ENCODE measurements at places on chromosomes 13 and 19.

GRCh38 chr19:32828643-32829344 lies 40.8 kb downstream of the SLC7A9 start:
- no peak for DNase-seq

- no peak for DNase-seq
Measured at GRCh38 chr13:22936228-22936627, 244.6 kb upstream of the SGCG start.

GRCh38 chr13:30587739-30588138 lies 30.0 kb upstream of the USPL1 start:
- no peak for DNase-seq

DNA sequence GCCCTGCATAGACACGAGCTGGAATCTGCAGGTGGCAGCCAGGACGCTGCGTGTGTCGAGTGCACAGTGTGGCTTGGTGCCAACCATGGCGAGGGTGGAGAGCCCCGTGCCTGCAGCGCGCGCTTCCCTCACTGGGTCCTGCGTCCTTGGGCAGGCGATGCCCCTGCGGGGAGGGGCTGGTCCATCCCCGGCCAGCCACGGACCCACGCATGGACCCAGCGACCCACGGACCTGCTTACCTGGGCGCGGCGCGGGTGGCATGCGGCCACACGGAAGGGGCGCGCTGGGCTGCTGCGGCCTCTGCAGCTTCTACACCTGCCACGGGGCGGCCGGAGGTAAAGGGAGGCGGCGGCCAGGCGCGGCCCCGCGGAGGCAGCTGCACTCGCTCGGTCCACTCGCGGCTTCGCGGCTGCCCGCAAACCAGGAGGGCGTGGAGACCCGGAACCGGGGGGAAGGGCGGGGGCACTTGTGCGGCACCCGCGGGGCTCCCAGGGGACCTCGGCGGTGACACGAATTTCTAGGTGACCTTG lies 569 bp upstream of the MCF2L start:
- DNase-seq, result peak; percentile 40

DNA sequence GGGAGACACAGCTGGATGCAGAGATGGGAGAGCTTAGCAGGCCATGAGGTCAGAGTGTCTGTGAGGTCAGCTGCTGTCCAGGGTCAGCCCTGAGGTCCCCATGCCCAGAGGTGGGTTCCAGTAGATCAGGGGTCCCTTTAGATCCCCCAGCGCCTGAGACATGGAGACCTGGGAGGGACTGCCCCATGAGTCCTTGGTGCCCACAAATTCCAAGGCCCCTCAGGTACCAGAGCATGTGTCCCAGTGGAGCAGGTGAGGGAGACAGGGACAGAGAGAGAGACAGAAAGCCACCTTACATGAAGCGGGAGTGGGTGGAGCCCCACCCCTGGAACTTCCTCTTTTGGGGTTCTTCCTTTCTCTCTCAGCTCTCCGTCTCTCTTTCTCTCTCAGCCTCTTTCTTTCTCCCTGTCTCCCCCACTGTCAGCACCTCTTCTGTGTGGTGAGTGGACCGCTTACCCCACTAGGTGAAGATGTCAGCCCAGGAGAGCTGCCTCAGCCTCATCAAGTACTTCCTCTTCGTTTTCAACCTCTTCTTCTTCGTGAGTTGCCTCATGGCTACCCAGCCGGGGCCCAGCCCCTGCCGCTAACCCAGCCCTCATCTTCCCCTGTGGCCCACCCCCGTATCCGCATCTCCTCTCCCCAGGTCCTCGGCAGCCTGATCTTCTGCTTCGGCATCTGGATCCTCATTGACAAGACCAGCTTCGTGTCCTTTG lies at the start of gene CD37:
Gene CD37, plus strand, starts transcription at position 336 of the 713 bp plus-strand sequence. Its CDS starts 135 bp downstream, at position 471.
- peak; percentile 32 for DNase-seq

DNA sequence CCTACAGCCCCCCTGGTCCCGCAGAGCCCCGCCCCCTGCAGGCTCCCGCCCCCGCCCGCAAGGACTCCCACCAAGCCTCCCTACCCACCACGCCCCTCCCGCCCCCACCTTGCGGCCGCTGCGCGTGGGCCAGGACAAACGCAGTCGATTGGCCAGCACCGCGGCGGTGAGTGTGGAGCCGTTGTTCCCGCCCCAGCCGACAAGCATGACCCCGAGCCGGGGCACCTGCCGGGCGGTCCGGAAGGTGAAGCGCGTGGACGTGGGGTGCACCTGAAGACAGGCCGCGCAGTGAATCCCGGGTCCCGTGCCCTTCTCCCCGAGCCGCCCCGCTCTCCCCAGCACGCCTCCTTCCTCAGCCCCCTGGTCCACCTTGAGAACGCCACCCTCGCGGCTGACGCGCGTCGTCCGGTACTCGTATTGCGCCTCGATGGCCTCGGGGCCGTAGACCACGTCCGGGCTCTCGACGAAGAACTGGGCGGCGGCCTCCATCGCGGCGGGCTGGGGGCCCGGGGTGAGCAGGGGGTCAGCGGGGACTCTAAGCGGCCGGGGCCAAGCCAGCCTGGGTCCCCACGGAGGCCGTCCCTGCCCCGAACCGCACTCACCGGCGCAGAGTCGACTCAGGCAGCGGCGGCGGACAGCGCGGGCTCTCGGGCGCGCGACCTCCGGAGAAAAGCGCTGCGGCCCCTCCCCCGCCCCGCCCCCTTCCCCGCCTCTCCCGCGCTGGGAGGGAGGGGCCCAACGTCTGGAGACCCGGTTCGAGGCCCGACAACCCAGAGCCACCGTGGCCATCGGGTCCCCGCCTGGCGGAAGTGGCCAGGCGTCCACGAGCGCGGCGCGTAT lies at the start of gene ISYNA1:
Gene ISYNA1, minus strand, starts transcription at position 643 of the 840 bp plus-strand sequence. Its CDS starts 154 bp downstream, at position 489.
- no peak for DNase-seq

- no peak for DNase-seq
Measured at GRCh38 chr13:48291730-48292129, 11.8 kb upstream of the RB1 start.

DNA sequence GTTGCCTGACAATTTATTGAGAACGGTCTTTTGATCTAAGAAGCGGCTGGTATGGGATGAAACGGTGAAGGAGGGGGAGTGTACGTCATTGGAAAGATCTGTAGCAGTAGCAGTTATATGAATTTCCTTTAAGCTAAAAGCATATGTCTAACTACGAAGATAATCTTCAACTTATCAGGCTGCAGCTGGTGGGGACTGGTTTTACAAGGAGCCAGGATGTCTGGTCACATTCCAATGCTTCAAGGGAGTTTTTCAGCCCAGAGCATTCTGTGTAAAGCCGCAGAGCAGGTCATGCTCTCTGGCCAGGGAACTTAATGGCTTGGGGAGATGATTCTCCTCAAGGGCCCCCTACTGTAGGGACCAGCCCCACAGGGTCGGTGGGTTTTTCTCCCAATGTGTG lies 29.2 kb downstream of the CLEC4M start:
- no peak for DNase-seq

GRCh38 chr13:78145276-78145675 lies 226.6 kb upstream of the EDNRB start:
- no peak for DNase-seq

DNA sequence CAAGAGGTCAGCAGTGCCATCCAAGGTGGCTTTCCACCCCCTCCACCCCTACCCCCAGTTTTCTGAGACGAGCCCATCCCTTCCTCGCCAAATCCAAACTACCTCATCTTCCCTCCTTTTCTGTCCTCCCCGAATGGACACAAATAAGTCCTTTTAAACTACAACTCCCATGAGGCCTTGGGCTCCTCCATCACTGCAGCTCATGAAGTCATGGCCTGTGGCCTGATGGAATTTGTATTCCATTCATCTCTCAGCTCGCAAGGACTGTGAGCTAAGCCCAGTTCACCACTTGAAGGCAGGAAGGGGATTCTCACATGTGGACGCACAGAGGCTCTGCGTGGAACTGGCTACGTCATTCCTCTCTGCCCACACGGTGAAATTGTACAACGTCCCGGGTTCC lies 12.5 kb downstream of the PTPRH start:
- DNase-seq, result no peak

DNA sequence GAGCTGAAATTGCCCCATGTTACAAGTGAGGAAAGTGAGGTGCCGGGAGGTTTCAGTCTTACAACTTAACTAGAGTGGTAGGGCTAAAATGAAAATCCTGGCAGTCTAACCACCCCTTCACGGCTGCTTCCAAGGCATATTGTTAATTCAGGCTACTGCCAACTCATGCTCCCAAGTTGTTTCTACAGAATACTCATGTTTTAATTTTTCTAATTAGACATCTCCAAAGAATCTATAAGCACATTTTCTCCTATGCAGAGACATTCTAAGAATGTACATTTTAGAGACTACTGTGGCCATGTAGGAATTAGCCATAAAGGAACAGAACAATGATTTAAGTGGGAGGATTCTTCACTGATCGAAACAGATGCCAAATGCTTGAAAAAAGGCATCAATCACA lies 7.0 kb upstream of the TSC22D1 start:
- no peak for DNase-seq

DNA sequence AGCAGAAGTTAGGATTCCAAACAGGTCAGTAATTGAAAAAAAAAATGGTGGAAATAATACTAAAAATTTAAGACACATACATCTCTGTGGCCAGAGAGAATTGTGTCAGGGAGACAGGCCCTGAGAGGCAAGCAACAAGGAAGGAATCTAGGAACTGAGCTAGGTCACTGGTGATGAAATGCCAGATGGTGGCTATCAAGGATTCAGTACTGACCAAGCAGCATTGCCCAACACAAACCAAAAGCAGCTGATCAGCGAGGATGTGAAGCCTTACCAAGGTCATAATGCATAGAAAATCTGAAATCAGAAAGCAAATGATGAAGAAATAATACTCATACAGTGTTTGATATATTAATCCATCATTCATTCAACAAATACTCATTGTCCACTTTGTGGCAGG lies 905.0 kb downstream of the GPC5 start:
- DNase-seq, result no peak

DNA sequence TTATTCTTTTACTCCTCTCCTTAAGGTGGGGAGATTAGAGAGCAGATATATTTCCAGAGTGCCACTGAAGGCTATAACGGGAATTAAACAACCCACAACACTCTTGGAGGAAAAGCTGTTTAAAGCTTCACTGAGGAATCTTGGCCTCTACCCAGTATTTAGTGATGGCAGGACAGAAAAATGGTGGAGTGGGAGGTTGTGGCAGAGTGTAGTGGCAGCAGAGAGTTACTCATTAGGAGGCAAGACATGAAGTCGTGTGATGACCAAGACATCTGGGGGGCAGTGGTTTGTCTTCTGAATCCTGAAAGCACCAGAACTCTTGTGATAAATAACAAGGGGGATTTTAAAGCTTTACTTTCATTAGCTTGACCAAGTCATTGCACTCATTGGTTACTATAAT lies 563.5 kb upstream of the SLITRK5 start:
- no peak for DNase-seq

GRCh38 chr13:108463340-108463739 lies 166.1 kb upstream of the MYO16 start:
- DNase-seq, result no peak

- no peak for DNase-seq
Measured at GRCh38 chr13:100694722-100695508, 20.3 kb upstream of the TMTC4 start.

GRCh38 chr13:39283072-39283471 lies 244.8 kb downstream of the NHLRC3 start:
- no peak for DNase-seq

DNA sequence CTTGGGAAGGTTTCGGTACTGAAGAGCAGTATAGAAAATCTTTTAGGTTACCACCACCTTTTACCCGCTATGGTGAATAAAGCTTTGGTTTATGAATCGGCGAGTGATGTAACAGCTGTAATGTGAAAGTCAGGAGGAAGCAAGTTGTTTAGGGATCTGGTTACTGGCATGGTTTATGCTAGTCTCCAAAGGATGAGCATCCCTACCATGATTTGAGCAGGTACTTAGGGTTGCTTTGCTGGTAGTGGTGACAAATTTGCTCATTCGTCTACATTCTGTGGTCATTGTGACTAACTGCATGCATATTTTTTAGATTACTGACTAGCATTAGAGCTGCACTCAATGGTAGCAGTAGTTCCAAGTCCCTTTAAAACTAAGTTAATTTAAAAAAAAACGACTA lies 104.1 kb downstream of the FRY start:
- no peak for DNase-seq

DNA sequence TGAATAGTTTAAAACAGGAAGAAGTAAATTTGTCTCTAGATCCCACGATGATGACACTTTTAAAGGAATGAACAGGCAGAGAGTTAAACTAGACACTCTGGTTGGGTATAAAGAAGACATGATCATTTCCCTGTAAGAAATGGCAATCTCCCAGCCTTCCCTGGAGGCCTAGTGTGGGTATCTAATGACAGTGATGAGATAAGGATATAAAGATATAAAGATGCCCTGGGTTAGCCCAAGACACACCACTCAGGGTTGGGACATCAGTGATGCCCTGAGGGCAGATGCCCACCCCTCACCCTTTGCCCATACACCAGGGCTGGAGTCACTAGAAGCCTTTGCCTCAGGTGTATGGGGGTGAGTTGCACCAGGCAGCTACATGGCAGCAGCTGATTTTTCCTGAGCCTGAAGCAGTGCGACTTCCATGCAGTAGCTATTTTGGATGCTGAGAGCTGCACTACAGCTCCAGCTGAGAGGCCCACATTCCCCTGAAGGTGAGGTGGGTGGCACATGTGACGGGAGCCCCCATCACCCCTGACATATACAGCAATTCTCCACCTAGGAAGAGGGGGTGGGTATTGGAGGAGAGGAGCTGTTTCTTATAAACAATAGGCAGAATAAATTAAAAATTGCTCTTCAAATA lies 177.5 kb downstream of the NDFIP2 start:
- DNase-seq, result no peak

DNA sequence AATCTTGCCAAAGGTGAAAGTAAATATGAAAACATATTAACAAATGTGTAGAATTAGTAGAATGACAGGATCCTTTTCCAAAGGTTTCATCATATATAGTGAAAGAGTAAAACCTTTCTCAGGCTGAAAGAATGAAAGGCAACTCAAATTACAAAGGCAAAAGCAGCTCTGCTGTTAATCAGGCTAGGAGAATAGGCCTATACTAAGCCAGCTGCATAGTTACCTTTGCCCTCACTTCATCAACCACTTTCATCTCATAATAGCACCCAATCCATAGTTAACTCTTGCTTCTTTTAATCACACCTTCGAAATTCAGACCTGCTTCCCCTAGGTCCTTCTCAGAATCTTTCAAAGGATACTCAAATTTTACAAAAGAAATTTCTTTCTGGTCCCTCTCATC lies 1167.6 kb upstream of the ATXN8OS start:
- DNase-seq, result no peak

- no peak for DNase-seq
Measured at GRCh38 chr19:9751446-9751845, 17.1 kb downstream of the ZNF846 start.

- DNase-seq, result no peak
Measured at GRCh38 chr13:81017513-81018152, 676.7 kb upstream of the SPRY2 start.
